ENCODE measurements at places on chromosomes 12 and 14.

DNA sequence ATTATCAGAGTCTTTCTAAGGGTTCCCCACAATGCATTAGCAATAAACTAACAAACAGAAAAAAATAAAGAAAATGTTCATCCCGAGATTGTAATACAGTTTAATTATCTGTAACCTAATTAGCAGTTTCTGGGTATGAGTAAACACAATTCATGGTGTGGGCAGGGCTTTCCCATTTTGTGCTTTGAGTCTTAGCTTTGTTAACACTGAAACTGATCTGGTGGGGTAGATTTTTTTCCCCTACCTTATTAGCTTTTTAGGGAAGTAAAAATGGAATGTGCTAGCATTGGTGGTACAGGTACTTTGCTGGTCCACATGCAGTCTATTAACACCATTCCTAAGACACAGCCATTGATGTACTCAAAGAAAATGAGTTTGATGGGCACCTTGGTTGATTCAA is 18.4 kb upstream of the KRR1 start:
- DNase-seq = no peak

DNA sequence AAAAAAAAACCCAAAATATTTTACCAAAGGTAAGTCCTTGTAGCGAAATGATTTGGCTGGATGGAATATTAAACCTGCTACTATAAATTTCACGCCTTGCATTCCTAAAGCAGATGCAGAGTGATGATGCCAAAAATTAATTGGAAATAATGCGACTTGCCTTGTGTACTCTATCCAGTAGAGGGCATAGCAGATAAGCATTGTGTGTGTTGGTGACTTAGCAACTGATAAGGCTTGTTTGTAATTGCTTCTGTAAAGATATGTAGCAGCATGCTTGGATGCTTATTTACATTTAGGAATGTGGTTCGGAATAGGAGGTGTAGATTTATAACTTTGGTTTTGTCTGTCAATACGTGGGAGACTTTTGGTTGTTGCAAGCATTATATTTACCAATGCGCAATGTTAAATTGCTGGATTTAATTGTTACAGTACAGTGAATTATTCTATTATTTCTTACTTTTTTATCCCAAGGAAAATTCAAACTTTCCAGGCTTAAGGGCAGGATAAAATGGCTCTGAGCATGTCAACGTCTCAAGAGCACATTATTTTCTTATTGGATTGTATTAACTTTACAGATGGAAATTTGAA is 80.5 kb downstream of the TMEM260 start:
- DNase-seq = no peak

DNA sequence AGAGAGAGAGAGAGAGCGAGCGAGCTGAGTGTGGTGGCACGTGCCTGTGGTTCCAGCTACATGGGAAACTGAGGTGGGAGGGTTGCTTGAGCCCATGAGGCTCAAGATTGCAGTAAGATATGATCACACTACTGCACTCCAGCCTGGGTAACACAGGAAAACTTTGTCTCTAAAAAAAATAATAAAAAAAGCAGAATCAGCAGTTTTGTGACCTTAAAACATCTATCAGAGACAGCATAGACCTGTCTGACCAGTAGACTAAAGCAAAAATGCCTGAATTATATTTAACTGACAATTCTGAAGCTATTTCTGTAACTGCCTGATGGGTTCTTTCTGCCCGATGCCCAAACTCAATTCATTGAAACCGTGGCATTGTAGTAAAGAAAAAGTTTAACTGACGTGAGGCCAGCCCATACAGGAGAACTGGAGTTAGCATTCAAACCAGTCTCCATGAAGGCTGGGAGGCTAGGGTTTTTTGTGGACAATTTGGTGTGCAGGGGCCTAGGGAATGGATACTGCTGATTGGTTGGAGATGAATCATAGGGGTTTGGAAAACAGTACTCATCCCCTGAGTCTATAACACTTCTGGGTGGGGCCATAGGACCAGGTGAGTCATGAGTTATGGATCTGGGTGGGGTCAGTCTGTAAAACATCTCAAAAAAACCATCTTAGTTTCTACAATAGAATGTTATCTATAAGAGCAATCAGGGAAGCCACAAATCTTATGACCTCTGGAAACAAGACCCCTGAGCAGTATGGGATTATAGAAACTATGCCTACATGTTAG is 8.0 kb upstream of the RASSF8 start:
- DNase-seq = no peak

GRCh38 chr14:104367866-104368750 is 211.5 kb upstream of the C14orf180 start:
- no peak for DNase-seq

DNA sequence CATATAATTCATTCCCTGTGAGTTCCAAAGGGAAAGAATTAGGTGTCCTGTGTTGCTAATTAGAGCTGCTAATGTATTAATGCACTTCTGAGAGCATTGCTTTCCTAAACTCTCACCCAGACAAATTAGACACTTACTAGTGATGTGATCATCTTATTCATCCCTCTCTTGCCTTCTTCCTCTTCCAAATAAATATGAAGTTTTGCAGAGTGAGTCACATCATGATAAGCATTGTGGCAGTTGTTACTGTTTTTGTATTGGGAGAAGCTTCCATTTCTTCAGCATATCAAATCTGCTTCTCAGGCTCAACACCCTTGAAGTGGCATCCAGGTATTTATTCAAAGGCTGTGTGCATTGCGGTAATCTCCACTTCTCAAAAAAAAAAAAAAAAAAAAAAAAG is 37.3 kb upstream of the E2F7 start:
- no peak for DNase-seq

- DNase-seq = no peak
These were observed 18.6 kb downstream of the CLIP1 start for GRCh38 chr12:122403831-122404230.

DNA sequence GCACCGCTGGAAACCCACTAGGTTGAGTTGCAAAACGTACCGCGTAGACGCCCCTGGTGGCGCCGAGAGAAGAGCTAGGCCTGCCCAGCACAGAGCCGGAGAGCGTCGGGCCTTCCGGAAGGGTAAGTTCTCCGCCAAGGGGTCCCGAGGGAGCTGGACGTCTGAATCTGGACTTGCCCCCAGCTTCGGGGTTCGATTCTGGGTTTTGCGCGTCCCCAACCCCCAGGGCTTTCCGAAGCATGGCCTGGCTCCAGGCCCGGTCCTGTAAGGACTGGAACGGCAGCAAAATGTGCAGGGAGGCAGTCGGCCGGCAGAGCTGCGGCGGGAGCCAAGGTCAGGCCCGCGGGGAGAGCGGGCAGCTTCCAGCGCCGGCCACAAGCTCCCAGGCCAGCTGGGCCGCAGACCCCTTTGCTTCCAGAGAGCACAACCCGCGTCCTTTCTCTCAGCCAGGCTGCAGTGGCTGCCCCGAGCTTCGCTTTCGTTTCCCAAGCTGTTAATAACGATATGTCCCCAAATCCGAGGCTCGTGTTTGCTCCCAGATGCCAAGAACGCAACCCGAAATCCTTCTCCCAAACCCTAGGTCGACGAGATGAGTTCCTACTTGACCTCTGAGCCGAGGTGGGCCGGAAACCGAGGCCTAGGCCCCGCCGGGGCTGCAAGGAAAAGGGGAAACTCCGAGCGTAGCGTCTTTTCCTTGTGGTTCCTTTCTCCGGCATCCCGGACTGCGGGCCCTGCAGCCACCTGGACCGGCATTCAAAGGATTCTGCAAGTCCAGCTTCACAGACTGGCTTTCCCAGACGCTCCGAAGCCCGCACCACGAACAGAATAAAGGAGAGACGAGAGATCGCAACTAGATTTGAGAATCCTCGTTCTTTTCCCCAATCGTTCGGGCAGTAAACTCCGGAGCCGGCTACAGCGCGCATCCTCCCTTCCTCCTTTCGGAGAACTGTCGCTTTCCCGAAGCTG is 3.2 kb upstream of the TBX5 start:
- no peak for DNase-seq

DNA sequence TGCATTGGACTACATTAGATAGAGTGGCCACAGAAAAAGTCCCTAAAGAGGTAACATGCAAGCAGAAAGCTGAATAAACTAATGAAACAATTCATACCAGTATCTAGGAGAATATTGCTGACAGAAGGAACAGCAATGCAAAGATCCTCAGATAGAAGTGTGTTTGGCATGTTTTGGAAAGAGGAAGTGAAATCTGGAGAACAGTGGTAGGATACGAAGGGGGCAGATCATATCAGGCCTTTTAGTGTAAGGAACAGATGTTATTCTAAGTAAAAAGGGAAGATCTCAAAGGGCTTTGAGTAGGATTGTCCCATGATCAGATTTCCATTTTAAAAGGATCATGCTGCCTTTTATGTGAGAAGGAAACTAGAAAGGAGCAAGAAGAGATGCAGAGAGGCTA is 342.9 kb downstream of the PAWR start:
- DNase-seq = no peak
